ENCODE measurements at places on chromosomes 1 and 21. TPM values are rescaled to one million over a fixed set of nuclear protein-coding genes. Genes with fewer than 3 reads are reported as not detected.

The BRINP2 gene
- not detected for total RNA-seq

The ZNF683 gene
- 0.25 TPM for total RNA-seq

The RXFP4 gene
- not detected for total RNA-seq

The CLDN14 gene
- total RNA-seq = 8.7 TPM

All from kidney (tissue), 22 donors.